Upper lobe of left lung (tissue), 6 donors: ENCODE measurements at places on chromosomes 6 and 20.

- H3K36me3 ChIP-seq, result no peaks in the 10 kb centered on the region
- no peak overlapping the region for H3K27ac ChIP-seq
- no peaks in the 10 kb centered on the region for H3K4me1 ChIP-seq
- no peak overlapping the region for H3K4me3 ChIP-seq
- no peaks in the 10 kb centered on the region for H3K27me3 ChIP-seq
- DNase-seq, result no peak
Observed at GRCh38 chr6:21213492-21213891, 380.1 kb upstream of the SOX4 start.

DNA sequence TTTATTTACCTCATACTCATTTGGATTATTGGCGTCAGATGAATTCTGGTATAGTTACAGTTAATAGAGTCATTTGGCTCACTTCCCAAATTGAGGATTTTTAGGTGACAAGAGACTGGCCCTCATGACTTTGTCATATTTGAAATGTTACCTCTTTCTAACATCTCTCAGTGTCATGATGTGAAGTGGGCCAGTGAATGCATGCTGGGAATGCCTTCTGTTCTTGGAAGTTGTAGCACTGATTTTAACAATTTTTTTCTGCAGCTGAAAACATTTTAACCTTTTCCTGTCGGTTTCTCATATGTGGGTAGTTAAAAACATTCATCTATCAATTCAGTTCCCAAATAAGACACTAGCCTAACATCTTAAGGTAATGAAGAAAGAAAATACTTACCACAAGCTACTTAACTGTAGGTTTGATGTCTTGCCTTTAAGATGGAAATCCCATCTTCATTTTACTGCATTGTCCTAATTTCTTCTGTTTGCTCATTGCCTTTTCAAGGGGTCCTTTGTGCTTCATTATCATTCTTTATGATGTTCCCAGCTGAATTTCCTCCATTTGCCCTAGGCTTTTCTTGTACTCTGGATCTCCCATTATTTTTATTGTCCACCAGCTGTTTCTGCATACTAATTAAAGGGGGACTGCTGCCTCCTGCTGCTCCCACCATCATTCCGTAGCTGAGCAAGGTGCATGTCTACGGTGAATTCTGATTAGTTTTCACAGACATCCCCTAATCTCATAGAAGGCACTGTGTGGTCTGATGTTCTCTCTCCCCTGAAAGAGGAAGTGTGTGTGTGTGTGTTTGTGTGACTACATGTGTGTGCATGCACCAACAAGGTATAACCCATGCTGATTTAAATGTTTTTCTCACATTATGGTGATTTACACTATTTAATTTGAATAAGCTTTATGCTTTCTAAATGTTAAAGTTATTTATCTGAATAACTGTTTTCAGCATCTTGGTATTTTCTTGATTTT is 109.5 kb downstream of the B3GAT2 start:
- no peak for DNase-seq
- H3K27me3 ChIP-seq, result no peaks in the 10 kb centered on the region
- no peak overlapping the region for H3K27ac ChIP-seq
- H3K36me3 ChIP-seq, result peaks cover 8% of the 10 kb centered on the region
- H3K4me1 ChIP-seq, result no peaks in the 10 kb centered on the region

- H3K27ac ChIP-seq, result no peak overlapping the region
- H3K36me3 ChIP-seq, result no peaks in the 10 kb centered on the region
- DNase-seq, result no peak
- no peaks in the 10 kb centered on the region for H3K27me3 ChIP-seq
Observed at GRCh38 chr6:159470397-159470796, 222.6 kb downstream of the SOD2 start.

DNA sequence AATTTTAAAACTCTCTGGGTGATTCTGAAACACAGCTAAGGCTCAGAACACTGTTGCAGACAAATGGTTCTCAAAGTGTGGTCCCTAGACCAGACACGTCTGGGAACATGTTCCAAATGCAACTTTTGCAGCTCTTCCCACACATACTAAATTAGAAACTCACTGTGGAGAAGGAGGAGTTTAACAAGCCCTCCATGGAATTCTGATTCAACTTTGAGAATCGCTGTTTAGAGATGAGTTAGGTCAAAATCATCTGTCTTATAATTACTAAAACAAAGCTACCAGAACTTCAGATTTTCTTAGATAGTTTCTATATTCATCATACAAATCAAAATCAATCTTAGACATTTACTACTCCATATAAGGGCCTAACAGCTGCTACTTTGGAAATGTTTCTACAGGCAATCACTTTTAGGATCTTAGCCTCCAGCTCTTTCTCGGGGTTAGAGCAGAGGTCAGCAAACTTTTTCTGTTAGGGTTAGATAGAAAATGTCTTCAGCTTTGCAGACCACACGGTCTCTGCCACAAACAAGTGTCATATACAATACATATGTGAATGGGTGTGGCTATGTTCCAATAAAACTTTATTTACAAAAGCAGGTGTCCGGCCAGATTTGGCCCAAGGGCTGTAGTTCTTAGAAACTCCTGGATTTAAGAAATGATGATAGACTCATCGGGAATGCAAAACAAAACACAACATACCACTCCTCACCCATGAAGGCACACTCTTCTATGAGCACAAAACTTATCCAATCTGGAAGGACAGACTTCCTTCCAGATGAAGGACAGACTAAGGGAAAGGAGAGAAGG is 50.0 kb upstream of the ARHGAP18 start:
- H3K4me3 ChIP-seq, result no peak overlapping the region
- no peaks in the 10 kb centered on the region for H3K4me1 ChIP-seq
- no peak for DNase-seq

- H3K4me3 ChIP-seq, result no peak overlapping the region
- H3K36me3 ChIP-seq, result no peaks in the 10 kb centered on the region
- H3K27ac ChIP-seq, result no peak overlapping the region
- H3K4me1 ChIP-seq, result no peaks in the 10 kb centered on the region
- DNase-seq, result no peak
Observed at GRCh38 chr6:14573267-14573666, 455.7 kb downstream of the CD83 start.

DNA sequence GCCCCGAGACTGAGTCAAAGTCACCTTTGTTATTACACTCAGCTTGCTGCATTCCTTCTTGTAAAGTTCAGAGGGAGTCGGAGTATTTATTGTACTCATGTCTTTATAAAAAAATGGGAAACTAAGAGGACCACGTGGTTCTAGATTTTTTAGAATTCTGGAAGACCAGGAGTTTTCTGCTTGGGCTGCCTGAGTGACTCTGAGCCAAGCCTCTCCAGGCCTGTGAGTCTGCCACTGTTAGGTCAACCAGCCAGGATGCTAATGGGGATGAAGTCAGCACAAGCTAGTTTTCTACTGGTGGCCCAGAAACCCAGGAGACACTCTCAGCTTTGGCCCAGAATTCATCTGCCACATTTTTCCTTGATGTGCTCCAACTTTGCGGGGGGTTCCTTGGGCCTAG is 453.5 kb upstream of the SULF2 start:
- H3K4me3 ChIP-seq, result no peak overlapping the region
- no peak for DNase-seq
- no peaks in the 10 kb centered on the region for H3K4me1 ChIP-seq
- no peak overlapping the region for H3K27ac ChIP-seq
- H3K36me3 ChIP-seq, result no peaks in the 10 kb centered on the region

DNA sequence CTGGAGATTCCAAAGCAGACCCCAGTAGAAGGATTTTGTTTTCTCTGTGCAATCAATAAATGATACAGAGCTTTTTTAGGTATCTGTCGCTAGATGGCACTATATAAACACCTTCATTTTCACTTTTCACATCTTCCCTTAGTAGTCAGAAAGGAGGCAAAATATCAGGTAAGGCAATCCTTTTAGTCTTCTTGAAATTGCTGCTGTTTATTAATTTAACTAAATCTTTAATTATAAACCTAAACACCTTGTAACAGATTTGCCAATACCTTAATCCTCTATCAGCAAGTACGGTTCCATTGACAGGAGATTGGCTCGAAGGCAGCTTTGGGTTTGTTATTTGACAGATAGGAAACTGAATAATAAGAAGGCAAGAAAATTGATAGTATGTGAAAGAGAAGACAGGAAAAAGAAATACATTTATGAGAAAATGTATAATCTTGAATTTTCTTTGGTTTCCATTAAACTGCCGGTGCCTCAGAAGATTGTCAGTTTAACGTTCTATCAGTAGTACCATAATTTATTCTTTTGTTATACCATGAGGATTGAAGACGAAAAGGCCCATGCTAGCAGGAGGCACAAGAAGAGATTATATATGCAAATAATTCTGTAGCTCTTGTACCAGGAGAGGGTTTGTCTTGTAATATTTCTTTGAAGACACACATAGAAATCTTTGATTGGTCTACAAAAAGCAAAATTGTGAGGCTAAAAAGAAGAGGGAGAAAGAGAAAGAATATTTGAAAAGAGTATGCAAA is 23.5 kb upstream of the IBTK start:
- H3K4me3 ChIP-seq, result no peak overlapping the region
- no peaks in the 10 kb centered on the region for H3K27me3 ChIP-seq
- no peaks in the 10 kb centered on the region for H3K4me1 ChIP-seq
- DNase-seq, result no peak
- no peak overlapping the region for H3K27ac ChIP-seq

DNA sequence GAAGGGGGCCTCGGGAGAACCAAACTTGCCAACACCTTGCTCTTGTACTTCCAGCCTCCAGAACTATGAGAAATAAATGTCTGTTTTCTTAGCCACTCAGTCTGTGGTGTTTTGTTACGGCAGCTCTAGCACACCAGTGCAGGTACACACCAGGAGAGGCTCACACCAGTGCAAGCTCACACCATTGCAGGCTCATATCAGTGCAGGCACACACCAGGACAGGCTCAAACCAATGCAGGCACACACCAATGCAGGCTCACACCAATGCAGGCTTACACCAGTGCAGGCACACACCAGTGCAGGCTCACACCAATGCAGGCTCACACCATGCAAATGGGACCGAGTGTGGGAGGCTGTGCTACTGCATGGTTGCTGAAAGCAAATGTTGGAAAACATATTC is 4.9 kb upstream of the CTCFL start:
- H3K27me3 ChIP-seq, result no peaks in the 10 kb centered on the region
- no peak for DNase-seq
- no peak overlapping the region for H3K4me3 ChIP-seq
- H3K4me1 ChIP-seq, result no peaks in the 10 kb centered on the region
- no peak overlapping the region for H3K27ac ChIP-seq

DNA sequence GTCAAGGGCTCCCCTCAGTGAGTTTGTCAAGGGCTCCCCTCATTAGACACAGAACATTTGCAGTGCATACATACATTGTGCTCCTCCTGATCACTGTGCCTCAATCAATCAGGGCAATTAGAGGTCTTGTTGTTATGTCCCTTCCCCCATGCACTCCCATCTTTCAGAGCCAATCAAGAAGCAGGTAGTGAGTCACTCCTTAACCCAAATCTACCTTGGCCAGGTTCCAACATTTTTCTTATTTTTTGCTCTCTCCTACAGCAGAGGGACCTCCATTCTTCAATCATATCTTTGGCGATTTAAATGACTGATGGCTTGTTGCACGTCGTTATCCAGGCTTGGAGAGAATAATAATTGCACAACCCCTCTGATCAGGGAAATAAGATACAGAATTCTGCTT is 409.9 kb upstream of the SPTLC3 start:
- no peak for DNase-seq
- no peak overlapping the region for H3K4me3 ChIP-seq
- no peak overlapping the region for H3K27ac ChIP-seq
- H3K4me1 ChIP-seq, result no peaks in the 10 kb centered on the region
- no peaks in the 10 kb centered on the region for H3K27me3 ChIP-seq
- H3K36me3 ChIP-seq, result no peaks in the 10 kb centered on the region

DNA sequence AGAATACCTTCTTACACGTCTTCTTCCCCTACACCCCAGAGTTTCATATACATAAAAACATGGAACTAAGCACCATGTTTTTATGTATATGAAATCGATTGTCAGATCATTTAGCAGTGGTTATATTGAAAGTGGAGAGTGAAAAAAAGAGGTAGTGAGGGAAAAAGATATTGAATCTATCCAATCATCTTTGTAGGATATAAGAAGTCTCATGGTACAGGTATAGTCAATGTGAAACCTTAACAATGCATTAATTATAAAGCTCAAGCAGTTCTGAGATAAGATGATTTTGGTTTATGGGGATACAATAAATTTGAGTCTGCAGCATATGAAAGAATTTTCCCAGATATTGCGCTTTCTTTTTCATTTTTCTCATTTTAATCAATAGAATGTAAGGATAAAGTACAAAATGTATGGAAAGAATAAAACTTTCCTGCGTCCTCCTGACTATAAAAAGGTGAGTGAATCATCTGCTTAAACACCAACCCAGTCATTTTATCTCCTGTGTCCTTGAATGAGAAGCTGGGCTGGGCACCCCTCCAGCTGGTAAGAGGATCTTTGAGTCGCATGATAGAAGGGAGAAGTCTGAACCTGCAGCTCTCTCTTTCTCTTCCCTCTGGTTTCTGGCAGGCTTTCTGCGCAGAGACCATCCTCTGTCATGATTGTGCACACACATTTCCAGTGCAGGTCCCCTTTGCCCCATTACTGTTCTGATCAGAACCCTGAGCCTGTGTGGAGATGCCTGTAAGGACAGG is 28.1 kb upstream of the AKIRIN2 start:
- peaks cover 13% of the 10 kb centered on the region for H3K4me1 ChIP-seq
- no peaks in the 10 kb centered on the region for H3K27me3 ChIP-seq
- no peak for DNase-seq
- no peak overlapping the region for H3K27ac ChIP-seq

DNA sequence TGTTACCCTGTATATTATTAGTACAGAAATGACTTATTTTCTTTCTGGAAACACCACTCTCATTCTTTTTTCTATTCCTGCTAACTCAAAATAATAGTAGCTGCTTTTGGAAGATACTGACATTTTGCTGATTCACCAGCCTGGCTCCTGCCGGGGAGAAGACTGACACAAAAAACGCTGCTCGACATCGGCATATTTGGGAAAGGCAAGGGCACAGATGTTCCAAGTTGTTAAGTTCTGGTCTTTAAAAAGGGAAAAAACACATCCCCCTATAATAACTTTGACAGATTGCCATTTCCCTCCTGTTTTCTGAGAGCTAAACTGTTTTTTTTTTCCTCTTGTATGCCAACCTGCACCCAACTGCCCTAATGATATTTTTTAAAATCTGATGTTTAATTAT is 55.4 kb downstream of the CTNNBL1 start:
- DNase-seq, result no peak
- H3K27me3 ChIP-seq, result no peaks in the 10 kb centered on the region
- no peaks in the 10 kb centered on the region for H3K4me1 ChIP-seq
- no peak overlapping the region for H3K27ac ChIP-seq
- H3K36me3 ChIP-seq, result peaks cover 13% of the 10 kb centered on the region

GRCh38 chr6:170130201-170130621 is 160.7 kb downstream of the DLL1 start:
- no peaks in the 10 kb centered on the region for H3K36me3 ChIP-seq
- H3K27me3 ChIP-seq, result no peaks in the 10 kb centered on the region
- no peak overlapping the region for H3K4me3 ChIP-seq
- no peak for DNase-seq
- H3K4me1 ChIP-seq, result peaks cover 30% of the 10 kb centered on the region

DNA sequence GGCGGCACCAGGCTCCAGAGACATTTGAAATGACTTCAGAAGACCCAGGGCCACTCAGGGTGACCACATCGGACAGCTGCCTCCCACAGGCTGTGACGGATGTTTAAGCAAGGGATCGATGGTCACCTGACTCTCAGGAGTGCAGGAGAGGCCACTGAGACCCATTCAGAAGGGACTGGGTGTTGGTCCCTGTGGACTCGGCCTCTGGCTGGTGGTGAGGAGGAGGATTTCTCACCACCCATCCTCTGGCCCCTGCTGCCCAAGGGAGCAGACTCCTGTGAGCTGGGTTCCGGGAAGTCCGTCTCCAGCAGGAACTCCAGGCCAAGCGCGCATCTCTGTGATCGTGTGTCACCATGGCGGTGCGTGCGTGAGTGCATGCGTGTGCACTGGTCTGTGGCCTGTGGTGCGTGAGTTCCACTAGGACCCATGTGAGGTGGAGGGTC is 25.5 kb downstream of the NPEPL1 start:
- H3K4me1 ChIP-seq, result no peaks in the 10 kb centered on the region
- peak; percentile 17 for DNase-seq
- H3K27ac ChIP-seq, result no peak overlapping the region
- H3K27me3 ChIP-seq, result no peaks in the 10 kb centered on the region
